NCI-H226 (cell line): ENCODE measurements at places on chromosomes 4 and X.

DNA sequence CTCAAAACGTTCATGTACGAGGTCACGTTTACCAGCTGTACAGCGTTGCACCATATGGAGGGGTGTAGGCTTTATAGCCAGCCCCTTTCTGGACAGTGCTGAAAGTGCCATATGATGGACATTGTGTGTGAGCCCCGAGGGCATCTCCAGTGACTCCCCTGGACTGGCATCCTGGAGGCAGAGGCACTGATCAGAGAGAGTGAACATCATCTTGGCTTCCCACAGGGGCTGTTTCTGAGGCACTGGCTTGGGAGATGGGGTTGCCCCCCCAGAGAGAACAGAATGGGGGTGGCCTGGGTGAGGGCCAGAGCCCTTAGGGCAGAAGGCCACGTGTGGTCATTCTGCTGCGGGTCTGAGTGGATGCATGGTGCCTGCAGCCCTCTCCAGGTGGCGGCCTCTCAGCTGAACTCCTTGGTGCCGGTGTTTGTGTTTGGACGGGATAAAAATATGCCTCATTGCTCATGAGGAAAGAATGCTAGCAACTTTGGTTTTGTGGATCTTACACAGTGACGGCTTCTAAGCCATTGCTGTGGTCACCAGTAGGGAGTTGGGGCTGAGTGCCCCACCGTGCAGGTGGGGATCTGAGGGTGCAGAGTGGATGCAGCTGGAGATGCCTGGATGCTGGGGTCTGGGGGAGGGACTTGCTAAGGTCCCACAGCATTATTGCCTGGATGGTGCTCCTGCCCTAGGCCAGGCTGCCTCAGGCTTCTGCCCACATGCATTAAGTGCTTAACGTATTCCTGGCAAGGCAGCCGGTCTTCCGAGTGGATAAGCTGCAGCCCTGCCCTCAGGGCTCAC, 3.4 kb downstream of the WFS1 start:
- peak; percentile 74 for DNase-seq

- no peak for DNase-seq
Measured at GRCh38 chr4:48752726-48753125, 27.4 kb downstream of the FRYL start.

- DNase-seq: no peak
Measured at GRCh38 chr4:18463987-18464559, 442.5 kb upstream of the LCORL start.

GRCh38 chr4:139171876-139172691, 4.9 kb downstream of the ELF2 start:
- DNase-seq: peak; percentile 73

GRCh38 chrX:7828594-7828993, 14.4 kb upstream of the VCX start:
- no peak for DNase-seq

DNA sequence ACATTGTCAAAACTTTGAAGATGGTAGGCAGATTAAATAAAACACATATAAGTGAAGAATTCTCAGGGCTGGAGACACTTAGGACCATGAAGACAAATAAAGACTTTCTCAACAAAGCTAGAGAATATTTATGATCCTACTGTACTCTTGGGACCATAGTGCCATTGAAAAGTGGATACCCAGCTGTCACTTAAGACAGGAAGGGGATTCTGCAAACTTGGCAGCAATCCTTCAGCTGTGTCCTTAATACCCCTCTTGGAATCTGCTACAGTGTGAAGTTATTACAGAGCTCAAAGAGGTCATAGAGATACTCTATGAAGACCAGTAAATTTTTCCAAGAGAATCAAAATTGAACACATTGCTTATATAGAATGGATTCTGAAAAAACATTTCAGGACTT, 24.3 kb downstream of the PDE5A start:
- no peak for DNase-seq

GRCh38 chr4:103091601-103092223, 7.9 kb downstream of the BDH2 start:
- peak; percentile 22 for DNase-seq

- no peak for DNase-seq
Measured at GRCh38 chrX:72276478-72276953, 532 bp downstream of the RPS4X start.

- peak; percentile 65 for DNase-seq
Measured at GRCh38 chr4:164508097-164508496, 245.8 kb upstream of the SMIM31 start.

- no peak for DNase-seq
Measured at GRCh38 chrX:69493193-69493592, 10.9 kb upstream of the NALF2 start.

DNA sequence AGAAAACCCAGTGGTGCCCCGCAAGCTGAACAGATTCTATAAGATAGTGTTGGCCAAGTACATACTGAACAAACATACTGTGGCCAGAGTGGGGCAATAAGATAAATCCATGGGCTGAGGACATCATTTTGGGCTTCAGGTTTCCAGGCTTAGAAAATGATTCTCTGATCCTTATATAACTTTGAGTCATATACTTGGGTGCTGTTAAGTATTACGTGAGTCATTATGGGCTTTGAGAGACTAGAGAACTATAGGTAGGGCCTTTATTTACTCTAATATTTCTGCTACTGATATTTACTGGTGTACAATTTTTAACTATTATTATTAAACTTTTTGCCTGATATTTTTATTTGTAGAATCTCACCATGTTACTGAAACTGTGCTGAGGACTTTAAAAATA, 586.1 kb downstream of the CENPC start:
- no peak for DNase-seq

DNA sequence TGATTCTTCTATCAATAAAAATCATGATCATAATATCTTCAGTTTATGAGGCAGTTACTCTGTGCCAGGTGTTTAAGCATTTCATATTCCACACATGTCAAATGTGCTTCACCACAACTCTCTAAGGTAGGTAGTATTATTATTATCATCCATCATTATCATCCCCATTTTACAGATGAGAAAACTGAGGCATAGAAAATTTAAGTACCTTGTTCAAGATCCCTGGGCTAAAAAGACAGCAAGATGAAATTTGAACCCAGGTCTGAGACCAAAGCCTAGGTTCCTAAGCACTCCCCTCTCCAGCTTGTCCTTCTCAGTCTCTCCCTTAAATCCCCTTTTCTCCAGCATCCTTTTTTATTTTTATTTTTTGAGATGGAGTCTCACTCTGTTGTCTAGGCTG, 33.4 kb downstream of the SEPTIN6 start:
- no peak for DNase-seq

DNA sequence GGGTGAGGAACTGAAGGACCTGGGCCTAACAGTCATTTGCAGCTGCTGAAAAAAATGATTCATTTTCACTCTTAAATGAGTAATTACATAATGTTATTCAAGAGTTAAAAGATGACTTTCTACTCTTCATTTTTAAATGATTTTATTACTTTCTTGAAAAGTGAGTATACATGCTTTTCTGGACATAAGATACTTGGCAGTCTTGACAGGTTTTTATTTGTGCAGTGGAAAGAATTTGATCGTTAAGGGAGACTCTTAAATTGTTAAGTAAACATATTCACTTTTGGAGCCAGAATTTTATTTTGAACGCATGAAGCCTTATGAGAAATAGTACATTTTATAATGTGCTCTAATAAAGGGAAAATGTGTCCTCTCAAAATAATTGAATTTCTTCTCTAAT, 245.7 kb downstream of the TENM3 start:
- DNase-seq: no peak

DNA sequence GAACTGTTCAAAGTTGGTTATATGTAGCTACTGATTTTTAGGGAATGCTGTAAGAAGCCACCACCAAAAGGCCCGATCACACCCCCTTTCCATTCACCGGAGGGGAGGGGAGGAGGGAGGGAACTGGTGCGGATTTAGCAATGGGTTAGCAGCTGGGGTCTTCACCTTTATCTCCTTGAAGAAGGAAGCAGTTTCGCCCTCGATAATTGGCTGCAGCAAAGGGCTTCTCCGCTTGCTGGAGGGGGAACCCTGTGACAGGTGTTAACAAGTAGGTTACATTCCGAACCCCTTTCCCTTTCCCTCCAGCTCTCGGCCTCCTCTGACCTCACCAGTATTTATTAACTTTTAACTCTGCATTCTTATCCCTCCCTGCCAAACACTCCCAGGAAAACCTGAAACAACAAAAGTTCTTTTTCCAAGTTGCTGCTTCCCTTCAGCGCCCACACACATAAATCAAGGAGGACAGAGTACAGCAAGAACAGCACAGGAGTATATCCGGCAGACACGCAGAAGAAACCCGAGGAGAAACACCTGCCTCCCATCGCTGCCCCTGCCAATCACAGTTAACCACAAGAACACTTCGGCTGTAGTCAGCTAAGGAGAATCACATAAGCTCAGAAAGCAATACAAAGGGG, 39.8 kb upstream of the NAP1L5 start:
- DNase-seq: peak; percentile 50

- peak; percentile 74 for DNase-seq
Measured at GRCh38 chr4:86942185-86942666, 7.4 kb downstream of the AFF1 start.

GRCh38 chrX:128754130-128754529, 701.9 kb upstream of the ACTRT1 start:
- DNase-seq: no peak

- DNase-seq: no peak
Measured at GRCh38 chr4:5340991-5341451, 289.7 kb downstream of the STK32B start.

- DNase-seq: no peak
Measured at GRCh38 chrX:636981-637659, 6.5 kb downstream of the SHOX start.

- DNase-seq: no peak
Measured at GRCh38 chrX:39767446-39767845, 330.3 kb downstream of the BCOR start.

DNA sequence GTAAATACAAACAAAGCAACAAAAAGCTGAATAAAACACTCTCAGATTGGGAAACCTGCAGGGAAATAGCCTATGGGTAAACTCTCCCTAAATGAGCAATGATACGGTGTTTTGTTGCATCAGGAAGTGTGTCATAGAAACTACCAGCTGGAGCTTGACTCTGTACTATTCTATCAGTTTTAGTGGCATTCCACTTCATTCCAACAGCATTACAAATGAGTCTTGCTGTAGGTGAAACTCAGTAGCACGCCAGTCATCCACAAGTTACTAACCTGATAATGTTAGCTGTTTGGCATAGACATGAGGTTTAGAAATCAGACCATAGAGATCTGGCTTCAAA, 24.9 kb downstream of the FGFBP1 start:
- peak; percentile 96 for DNase-seq

GRCh38 chr4:180805101-180805500, 1438.1 kb upstream of the TENM3 start:
- DNase-seq: no peak

- DNase-seq: no peak
Measured at GRCh38 chrX:139820358-139820984, 112.4 kb downstream of the ATP11C start.

- DNase-seq: no peak
Measured at GRCh38 chrX:630612-631496, at the start of gene SHOX. TSS of gene SHOX (plus strand) at chrX:630791. CDS start at chrX:630898, 107 bp downstream.

DNA sequence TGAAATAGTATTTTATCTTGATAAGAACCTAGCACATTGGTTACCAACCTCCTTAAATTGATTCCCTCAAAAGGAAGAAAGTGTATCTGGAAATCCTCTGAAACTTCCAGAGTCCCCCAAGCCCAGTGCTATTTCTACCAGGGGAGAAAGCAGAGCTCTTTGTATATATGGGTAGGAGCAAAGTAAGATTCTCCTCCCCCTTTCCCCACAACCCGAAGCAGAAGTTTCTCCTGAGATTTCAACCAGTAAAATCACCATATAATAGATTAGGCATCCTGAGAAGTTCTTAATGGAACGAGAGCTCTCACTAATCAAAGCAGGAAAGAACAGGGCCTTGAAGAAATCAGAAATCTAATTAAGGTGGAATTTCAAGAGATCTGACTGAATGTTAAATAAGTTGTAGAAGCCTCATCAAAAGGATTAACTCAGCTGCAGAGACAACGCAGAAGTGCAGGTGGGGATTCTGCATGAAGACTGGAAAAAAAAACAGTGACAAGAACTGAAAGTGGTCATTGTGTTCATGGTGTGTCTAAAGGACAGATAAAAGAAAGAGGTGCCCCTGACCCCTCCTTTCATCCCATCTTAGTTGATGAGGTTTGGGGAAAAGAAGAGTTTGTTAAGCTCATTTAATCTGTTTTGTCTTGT, 39.1 kb downstream of the VSIG4 start:
- no peak for DNase-seq

GRCh38 chrX:146064156-146064555, 246.5 kb downstream of the SLITRK2 start:
- no peak for DNase-seq

DNA sequence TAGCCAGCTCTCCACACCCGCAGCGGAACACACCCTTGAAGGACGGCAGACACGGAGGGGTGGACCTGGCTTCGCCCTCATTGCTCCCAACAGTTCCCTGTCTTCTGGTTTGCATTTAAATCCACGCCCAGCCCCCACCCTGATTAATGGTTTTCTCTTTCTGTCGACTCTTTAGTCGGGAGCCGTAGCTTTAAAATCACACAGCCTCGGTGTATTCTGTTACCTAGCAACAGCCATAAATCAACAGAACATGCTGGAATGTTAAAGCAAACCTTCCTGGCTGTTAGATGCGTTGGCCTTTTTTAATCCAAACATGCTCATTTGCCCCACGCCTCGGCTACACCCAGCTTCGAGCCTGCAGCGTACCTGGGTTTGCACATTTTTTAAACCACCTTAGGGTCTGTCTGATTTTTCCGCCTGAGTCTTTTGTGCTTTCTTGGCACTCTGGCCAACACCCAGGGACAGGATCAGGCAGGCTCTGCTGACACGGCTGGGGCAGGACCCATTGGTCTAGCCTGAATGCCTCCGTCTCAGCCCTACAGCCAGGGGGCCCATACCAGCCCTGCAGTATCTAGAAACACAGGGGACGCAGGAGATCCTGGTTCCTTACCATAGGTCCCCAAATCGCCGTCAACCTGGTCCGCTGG, 21.4 kb upstream of the PPP2R2C start:
- no peak for DNase-seq

GRCh38 chr4:3189459-3189858, 59.5 kb upstream of the MSANTD1 start:
- no peak for DNase-seq

DNA sequence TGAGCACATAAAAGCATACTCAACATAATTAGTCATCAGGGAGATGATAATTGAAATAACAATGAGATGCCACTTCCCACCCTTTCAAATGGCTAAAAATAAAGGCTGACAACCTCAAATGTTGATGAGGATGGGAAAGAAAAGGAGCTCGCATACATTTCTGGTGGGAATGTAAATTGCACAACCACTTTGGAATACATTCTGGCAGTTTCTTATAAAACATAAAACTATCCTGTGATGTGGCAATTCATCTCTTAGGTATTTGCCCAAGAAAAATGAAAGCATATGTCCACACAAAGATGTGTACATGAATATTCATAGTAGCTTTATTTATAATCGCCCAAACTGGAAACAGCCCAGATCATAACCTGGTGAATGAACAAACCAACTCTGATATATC, 687 bp upstream of the ZNF275 start:
- peak; percentile 1 for DNase-seq

- no peak for DNase-seq
Measured at GRCh38 chrX:144683247-144683646, 564.1 kb upstream of the SPANXN1 start.
